HAP-1 (cell line): ENCODE measurements at places on chromosomes 4 and X.
A peak's percentile ranks its signal among the peaks of the same experiment; 100 is the strongest.

- no peak for DNase-seq
These were observed 48.3 kb downstream of the RAB33B start for GRCh38 chr4:139501927-139502899.

- DNase-seq = peak; percentile 8
These were observed 8.0 kb downstream of the MAN2B2 start for GRCh38 chr4:6582889-6583490.

- no peak for DNase-seq
These were observed 311.4 kb upstream of the FSTL5 start for GRCh38 chr4:162475246-162475645.

DNA sequence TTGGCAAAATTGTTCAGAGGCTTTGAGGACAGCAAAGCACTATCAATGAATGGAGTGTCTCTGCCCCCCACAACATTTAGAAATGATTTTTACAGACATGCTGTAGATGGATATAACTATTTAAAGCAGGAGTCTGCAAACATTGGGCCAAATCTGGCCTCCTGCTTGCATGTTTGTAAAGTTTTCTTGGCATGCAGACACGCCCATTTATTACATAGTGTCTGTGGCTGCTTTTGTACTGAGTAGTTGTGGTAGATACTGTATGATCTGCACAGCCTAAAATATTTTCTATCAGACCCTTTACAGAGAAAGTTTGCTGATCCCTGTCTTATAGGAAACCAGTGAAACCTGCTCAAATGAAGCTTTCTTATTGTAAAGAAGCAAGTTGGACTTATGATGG, 45.5 kb upstream of the PHEX start:
- no peak for DNase-seq

GRCh38 chrX:122464341-122464740, 719.7 kb upstream of the GRIA3 start:
- DNase-seq = no peak

DNA sequence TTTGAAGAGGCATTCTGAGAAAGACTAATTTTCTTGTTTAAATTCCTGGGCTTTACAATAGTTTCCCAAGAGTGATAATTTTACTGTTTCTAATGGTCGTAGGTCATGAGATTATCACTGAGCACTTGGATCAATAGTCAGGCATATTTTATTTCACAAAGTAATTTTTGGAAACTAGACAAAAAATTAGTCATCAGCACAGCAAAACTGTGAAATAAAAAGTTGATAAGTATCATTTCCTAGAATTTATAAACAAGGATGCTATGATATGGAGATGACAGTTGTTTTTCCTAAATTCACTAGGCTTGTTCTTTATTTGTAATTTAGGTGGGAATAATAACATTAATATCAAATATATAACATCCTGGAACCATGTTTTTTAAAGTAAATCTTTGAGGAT, 33.0 kb downstream of the SULT1B1 start:
- DNase-seq = no peak
